BE2C (cell line): ENCODE measurements at places on chromosomes 6 and 20.
A peak's percentile ranks its signal among the peaks of the same experiment; 100 is the strongest.

GRCh38 chr6:9890893-9891292 is 524.0 kb downstream of the TFAP2A start:
- no peak for DNase-seq

DNA sequence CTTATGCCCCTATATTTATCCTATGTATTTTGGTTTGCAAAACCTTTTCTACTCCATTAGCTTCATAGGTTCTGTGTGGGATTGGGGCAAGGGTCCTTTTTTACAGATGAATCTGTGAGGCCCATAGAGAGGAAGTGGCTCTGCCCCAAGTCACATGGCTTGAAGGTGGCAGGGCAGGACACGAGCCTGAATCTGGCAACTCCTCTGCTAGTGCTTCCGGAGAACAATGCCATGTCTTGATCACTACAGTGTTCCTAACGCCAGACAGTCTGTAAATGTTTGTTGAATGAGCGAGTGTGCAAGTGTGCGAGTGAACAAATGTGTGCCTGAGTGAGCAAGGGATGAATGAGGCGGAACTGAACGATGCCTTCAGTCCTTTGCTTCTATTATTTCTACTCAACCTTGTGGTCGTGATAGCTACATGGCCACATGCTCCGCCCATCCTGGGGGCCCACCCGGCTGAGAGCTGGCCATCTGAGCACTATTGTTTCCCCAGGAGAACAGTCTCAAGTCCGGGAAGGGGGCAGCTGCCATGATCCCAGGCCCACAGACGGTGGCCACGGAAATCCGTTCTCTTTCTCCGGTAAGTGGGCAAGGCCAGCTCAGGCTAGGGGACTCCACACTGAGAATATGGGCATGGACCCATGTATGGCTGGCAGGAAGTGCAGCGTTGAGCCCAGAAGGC is 17.8 kb upstream of the AAR2 start:
- DNase-seq: no peak

GRCh38 chr6:156980515-156980914 is 203.3 kb downstream of the ARID1B start:
- DNase-seq: peak; percentile 84

DNA sequence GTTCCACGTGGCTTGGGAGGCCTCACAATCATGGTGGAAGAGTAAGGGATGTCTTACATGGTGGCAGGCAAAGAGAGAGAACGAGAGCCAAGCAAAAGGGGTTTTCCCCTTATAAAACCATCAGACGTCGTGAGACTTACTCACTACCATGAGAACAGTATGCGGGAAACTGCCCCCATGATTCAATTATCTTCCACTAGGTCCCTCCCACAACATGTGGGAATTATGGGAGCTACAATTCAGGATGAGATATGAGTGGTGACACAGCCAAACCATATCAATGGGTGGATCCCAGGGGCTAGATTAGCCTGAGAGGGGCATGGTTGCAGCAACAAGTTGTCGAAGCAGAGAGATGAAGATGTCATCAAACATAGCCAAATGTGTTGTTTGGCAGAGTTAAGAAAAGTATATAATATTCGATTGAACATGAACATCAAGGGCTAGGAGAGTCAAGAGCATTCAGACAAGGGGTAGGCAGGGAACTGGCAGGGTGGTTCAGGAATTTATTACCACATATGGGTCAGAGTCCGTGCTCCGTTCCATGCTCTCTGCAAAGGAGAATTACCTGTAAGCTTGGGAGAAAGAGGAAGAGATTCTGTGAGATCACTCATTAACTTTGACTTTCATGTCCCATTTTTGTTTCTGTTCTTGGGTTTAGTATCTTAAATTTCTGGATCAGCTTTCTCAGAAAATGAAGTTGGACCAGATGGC is 98.8 kb downstream of the CCDC170 start:
- DNase-seq: no peak

DNA sequence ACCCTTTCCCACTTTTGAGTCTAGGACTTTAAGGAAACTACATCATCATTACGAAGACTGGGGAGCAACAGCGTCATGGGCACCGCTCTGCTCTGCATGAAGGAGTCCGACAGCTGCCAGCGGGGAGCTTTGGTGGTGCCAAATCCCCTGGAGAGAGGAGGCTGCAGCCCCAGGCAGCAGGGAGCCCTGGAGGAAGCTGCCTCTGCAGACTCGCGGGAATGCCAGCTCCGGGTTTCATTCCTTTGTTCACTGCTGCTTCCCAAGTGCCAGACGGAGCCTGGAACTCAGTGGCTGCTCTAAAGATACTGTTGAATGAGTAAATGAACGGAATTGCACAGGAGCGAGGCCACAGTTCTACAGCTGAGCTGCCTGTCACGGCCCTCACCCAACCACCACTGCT is 196.5 kb upstream of the THBS2 start:
- DNase-seq: no peak

DNA sequence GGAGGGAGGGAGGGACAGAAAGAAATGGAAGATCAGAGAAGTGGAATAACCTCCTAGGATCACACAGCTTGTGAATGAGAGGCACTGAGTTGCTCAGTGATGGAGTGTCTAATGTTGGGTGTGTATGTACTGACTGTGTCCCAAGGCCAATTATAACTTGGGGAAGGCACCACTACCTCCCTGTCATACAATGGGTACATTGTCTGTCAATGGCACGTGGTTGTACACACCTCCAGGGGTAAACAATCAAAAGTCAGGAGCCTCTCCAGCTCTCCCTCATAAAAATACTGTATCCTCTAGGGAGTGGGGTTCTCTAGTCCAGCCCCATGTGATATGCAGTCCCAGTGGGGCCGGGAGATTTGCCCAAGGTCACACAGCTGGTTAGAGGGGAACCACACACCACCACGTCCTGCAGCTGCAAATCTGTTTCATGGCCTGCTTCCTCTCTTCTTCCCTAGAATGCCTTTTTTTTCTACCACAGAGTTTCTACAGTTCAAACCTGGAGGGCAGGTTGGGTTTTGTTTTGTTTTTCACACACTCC is 112.5 kb downstream of the SNX5 start:
- DNase-seq: no peak

DNA sequence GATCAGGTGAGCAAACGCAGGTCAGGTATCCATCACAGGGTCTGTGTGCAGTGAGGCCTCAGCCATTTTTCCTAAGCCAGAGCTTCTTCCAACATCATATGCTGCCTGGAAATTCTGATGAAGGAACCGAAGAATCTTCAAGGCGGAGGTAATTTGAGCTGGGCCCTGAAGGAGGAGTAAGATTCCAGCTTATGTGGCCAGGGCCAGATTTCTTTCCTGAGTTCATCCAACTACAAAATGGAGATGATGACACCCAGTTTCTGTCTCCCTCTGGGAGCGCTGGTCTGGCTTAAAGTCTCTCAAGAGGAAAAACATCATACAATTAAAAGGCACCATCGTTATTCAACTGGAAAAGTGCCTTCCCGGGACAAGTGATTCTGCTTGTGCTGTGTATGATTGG is 6.9 kb upstream of the MANBAL start:
- DNase-seq: no peak

GRCh38 chr6:40340957-40341356 is 246.2 kb downstream of the LRFN2 start:
- no peak for DNase-seq

GRCh38 chr6:32792901-32793435 is 23.8 kb downstream of the HLA-DOB start:
- no peak for DNase-seq

- no peak for DNase-seq
Observed at GRCh38 chr6:70396163-70396562, 17.1 kb upstream of the FAM135A start.

DNA sequence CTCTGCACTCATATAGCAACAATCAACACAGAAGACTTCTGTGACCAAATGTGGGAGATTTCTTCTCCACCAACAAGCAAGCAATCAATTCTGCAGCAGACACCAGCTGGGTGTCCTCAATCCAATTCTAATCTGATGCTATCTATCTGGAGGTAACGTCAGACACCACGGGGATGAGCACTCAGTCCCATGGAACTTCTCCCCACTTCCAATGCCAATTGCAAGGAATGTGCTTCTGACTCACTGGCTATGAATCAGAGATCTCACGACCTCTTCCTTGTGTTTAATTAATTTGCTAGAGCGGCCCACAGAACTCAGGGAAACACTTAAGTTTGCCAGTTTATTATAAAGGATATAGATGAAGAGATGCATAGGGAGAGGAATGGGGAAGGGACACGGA is 103.5 kb upstream of the SIRPG start:
- DNase-seq: no peak

DNA sequence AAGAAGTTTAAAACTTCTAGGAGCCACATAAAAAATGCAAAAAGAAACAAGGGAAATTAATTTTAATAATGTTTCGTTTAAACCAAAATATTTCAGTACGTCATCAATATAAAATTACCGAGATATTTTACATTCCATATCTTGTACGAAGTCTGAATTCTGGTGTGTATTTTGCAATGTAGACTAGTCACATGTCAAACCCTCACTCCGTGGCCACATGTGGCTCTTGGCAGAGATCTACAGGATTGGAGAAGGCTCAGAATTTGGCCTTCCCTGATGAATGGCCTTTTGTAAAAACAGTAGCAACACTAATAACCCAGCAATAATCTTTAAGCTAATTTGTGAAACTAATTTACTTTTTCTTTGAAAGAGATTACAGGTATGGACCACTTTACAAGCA is 217.1 kb downstream of the PRL start:
- DNase-seq: no peak

DNA sequence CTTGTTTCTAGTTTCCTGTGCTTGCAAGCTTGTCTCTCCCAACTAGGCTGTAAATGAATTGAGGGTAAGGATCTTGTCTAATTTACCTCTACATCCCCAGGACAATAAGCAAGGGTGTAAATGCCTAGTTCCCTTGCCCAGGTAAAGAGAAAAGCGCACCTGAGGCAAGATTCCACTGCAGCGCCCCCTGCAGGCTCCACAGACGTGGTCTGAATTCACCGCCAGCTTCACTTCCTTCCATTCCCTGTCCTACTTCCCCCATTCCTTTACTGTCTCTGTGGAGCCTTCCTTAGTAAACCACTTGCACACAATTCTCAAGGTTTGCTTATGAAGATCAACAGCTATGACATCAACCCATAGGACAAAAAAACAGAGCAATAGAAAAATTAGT is 42.3 kb downstream of the ANKEF1 start:
- DNase-seq: no peak
